Cardiac muscle cell (in vitro differentiated cells and primary cell): ENCODE measurements at places on chromosomes 6 and 20. TPM values are rescaled to one million over a fixed set of nuclear protein-coding genes. Genes with fewer than 3 reads are reported as not detected.
A peak's percentile ranks its signal among the peaks of the same experiment; 100 is the strongest.

The HLA-DQB1 gene
- 0.18 and 7.2 TPM in 2 replicates for total RNA-seq

The PPP1R14C gene
- total RNA-seq, result 104 and 106 TPM in 2 replicates

The BTBD9 gene
- 10.1 and 10.9 TPM in 2 replicates for total RNA-seq

The C6orf132 gene
- total RNA-seq, result 1.7 and 2.7 TPM in 2 replicates

The PRDM13 gene
- not detected in 2 replicates for total RNA-seq

The CNR1 gene
- total RNA-seq, result 0.28 and 0.39 TPM in 2 replicates

The PROKR2 gene
- total RNA-seq, result not detected in 2 replicates

The PNLDC1 gene
- 0.09 TPM in 1 of 2 replicates, not detected in the other for total RNA-seq

The SCRT2 gene
- not detected in 2 replicates for total RNA-seq

The SLC4A11 gene
- total RNA-seq, result 0.11 and 0.12 TPM in 2 replicates

The SCP2D1 gene
- total RNA-seq, result not detected in 2 replicates

DNA sequence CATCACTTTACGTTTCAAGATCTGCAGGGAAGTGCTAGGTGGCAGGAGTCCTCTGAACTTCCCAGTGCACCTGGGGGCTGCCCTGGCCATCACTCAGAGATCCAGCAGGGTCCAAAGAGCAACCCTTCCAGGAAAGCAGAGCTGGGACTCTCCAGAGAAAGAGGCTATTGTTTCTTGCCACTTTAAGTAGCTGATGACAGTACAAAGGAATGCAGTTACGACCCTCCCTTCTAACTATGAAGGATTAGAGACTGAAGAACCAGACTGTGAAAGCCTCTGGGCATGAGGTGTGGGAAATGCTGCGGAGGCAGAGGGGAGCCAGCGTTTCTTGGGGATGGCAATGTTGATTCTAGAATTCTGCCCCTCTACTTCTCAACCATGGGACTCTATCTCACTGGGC lies 189.1 kb upstream of the SUPT3H start:
- H3K4me3 ChIP-seq, result no peak overlapping the region
- peak; percentile 51 for DNase-seq
- no peaks in the 10 kb centered on the region for H3K36me3 ChIP-seq
- H3K4me1 ChIP-seq, result peaks cover 4% of the 10 kb centered on the region
- H3K27ac ChIP-seq, result no peak overlapping the region
- H3K27me3 ChIP-seq, result no peaks in the 10 kb centered on the region

DNA sequence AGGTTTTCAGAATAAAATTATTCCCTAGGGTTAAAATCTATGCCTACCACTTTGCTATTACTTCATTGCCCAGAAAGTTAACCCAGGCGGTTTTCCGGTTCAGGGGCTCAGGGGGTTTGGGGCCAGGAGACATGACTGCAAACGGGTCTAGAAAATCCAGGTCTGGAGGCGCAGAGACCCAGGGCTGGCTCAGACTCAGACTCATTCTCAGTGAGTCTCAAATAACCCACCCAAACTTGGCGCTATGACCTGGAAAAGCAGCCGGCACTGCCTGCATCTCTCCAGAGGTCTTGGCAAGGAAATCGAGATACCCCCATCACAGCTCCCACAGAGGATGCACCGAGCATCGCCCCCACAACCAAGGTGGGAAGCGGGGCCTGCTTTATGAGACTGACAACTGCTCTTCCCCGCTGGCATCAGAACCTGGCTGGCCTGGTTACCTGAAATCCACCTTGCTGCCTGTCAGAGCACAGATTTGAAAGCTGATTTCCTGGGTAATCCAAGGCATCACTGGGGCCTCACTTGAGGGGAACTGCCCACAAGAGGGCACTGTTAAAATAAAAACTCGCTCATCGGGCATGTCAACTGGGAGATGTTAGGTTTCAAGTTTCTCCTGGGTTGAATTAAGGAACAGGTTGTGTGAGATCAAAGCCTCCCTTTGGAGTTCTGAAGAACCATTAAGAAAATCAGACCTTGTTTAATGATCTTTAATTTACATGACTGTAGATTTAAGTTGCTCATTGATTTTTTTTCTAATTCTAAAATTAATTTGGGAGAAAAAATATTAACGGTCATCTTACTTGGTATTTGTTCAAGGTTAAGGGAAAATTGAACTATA lies 55.1 kb downstream of the KIF16B start:
- no peak overlapping the region for H3K27ac ChIP-seq
- H3K27me3 ChIP-seq, result no peaks in the 10 kb centered on the region
- DNase-seq, result peak; percentile 61
- no peaks in the 10 kb centered on the region for H3K4me1 ChIP-seq

DNA sequence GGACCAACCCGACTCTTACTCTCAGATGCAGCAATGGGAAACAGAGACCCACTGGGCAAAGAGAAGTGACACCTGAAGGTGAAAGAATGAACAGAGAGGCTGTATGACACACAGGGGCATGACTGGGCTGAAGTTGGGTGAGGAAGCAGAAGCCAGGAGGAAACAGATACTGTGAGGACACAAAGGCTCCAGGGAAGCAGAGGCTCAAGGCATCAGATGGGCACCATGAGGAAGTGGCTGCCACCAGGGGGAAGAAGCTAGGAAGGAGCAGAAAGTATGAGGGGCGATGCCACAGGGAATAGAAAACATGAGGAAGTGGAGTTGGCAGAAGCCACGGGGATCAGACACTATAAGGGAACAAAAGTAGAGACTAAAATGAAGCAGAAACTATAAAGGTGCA lies 30.9 kb upstream of the OCSTAMP start:
- DNase-seq, result no peak
- H3K27me3 ChIP-seq, result no peaks in the 10 kb centered on the region
- H3K4me3 ChIP-seq, result no peak overlapping the region

DNA sequence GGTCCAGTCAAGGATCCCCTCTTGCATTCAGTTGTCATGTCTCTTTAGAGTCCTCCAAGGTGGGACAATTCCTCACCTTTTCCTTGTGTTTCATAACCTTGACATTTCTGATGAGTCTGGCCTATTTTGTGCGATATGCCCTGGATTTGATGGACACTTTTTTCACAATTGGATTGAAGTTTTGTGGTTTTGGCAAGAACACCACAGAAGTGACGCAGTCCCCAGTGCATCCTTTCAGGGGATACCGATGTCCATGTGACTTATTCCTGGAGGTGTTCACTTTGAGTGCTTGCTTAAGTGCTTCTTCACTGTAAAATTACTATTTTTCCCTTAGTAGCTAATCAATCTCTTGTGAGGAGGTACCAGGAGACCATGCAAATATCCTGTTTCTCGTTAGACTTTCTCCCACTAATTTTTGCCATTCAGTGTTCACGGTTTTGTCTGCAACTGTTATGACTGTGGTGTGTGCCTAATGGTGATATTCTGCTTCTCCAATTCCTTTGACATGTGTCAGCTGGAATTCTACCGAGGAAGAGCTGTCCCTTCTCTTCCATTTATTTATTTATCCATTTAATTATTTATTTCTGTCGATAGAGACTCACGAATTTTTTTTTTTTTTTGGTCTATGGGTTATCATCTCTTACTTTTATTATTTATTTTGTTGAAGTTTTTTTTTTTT lies 30.8 kb downstream of the BPIFB4 start:
- H3K27ac ChIP-seq, result no peak overlapping the region
- no peaks in the 10 kb centered on the region for H3K27me3 ChIP-seq
- DNase-seq, result no peak
- H3K36me3 ChIP-seq, result no peaks in the 10 kb centered on the region

- H3K27me3 ChIP-seq, result peaks cover 24% of the 10 kb centered on the region
- no peak overlapping the region for H3K4me3 ChIP-seq
- H3K4me1 ChIP-seq, result no peaks in the 10 kb centered on the region
- H3K27ac ChIP-seq, result no peak overlapping the region
- no peak for DNase-seq
These were observed 81.7 kb downstream of the YTHDF1 start for GRCh38 chr20:63134201-63134612.

GRCh38 chr6:75085931-75086635 lies 119.8 kb downstream of the COL12A1 start:
- no peaks in the 10 kb centered on the region for H3K4me1 ChIP-seq
- no peak for DNase-seq
- H3K4me3 ChIP-seq, result no peak overlapping the region
- no peaks in the 10 kb centered on the region for H3K36me3 ChIP-seq

- H3K4me3 ChIP-seq, result no peak overlapping the region
- H3K36me3 ChIP-seq, result no peaks in the 10 kb centered on the region
These were observed 361.8 kb downstream of the QKI start for GRCh38 chr6:163776196-163776905.

- H3K4me1 ChIP-seq, result no peaks in the 10 kb centered on the region
- no peaks in the 10 kb centered on the region for H3K36me3 ChIP-seq
- no peak overlapping the region for H3K4me3 ChIP-seq
- H3K27ac ChIP-seq, result no peak overlapping the region
- no peak for DNase-seq
These were observed 699.1 kb downstream of the EPM2A start for GRCh38 chr6:145036236-145036635.

- H3K27ac ChIP-seq, result no peak within 1 kb of the TSS
- peaks cover 4% of the 10 kb centered on the region for H3K4me1 ChIP-seq
- H3K36me3 ChIP-seq, result no peaks in the 10 kb centered on the region
These were observed at the start of gene HLA-DOA for GRCh38 chr6:33008944-33009861. TSS of gene HLA-DOA (minus strand) at chr6:33009591.

- no peaks in the 10 kb centered on the region for H3K27me3 ChIP-seq
- H3K27ac ChIP-seq, result no peak overlapping the region
- no peak overlapping the region for H3K4me3 ChIP-seq
These were observed 134.9 kb downstream of the TMEM200A start for GRCh38 chr6:130500693-130501092.

GRCh38 chr6:106056746-106057390 lies 29.3 kb upstream of the PRDM1 start:
- no peak overlapping the region for H3K4me3 ChIP-seq
- H3K27me3 ChIP-seq, result peaks cover 19% of the 10 kb centered on the region
- no peak for DNase-seq
- no peak overlapping the region for H3K27ac ChIP-seq
- peaks cover 6% of the 10 kb centered on the region for H3K4me1 ChIP-seq

- DNase-seq, result no peak
- no peaks in the 10 kb centered on the region for H3K27me3 ChIP-seq
- H3K4me3 ChIP-seq, result no peak overlapping the region
- no peak overlapping the region for H3K27ac ChIP-seq
- peaks cover 65% of the 10 kb centered on the region for H3K36me3 ChIP-seq
- H3K4me1 ChIP-seq, result no peaks in the 10 kb centered on the region
These were observed 9.8 kb downstream of the CCND3 start for GRCh38 chr6:41931792-41932191.

DNA sequence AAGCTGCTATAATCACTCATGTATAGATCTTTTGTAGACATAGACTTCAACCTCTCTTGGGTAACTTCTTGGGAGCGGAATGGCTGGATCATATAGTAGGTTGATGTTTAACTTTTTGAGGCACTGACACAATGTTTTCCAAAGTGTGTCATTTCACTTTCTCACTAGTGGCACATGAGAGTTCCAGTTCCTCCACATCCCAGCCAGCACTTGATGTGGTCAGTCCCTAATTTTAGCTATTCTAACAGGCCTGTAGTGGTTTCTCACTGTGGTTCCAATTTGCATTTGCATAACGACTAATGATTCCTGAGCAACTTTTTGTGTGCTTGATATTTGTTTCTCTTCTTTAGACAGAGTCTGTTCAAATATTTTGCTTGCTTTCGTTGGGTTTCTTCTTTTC lies 221.3 kb downstream of the DLL1 start:
- no peaks in the 10 kb centered on the region for H3K27me3 ChIP-seq
- H3K4me3 ChIP-seq, result no peak overlapping the region
- DNase-seq, result no peak

DNA sequence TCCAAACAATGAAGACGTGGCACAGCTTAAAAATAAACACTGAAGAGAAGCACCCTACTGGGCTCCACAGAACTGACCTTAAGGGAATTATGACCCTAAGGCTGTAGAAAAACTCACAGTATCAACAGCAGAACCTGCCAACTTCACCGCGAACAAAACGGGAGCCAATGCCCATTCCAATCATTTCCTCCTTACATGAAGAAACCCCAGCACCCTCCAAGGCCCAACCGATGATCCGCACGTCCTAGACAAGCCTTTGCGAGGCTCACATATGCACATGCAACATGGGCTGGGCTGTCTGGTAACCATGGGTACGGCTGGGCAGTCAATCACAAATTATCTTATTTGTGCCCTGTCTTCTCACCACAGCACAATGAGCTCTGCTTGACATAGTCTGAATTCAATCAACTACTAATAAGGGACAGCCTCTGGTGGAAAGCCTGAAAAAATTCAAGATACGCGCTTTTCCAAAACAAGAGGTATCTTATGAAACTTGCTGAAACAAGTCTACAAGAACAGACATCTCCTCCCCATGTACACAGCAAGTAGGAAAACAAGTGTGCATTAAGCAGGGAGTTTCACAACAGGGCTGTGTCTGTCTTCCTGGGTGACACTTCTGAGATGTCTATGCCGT lies 1.7 kb downstream of the DIDO1 start:
- H3K4me3 ChIP-seq, result peak overlapping the region; percentile 97
- peak overlapping the region; percentile 98 for H3K27ac ChIP-seq
- peaks cover 37% of the 10 kb centered on the region for H3K4me1 ChIP-seq

DNA sequence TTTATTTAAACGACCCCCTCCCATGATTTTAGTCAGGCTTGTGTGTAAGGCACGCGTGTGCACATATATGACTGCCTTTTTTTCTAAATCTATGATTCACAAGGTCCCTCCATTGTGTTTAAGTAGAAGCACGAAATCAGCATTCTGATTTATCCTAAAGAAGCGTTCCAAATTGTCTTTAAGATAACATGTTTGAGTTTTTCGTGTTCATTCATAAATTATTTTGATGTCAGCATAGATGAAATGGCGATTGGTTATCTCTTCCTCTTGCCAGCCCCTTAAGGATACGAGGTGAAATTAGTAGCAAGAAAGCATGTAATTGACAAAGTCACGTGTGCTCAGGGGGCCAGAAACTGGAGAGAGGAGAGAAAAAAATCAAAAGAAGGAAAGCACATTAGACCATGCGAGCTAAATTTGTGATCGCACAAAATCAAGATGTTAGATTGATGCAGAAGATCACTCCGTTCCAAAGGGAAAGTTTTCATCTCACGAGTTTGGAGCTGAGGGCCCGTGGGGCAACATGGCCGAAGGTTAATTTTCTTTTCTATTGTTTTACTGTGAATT lies at the start of gene LIN28B:
Gene LIN28B (plus strand): TSS at position 377 of the 564 bp plus-strand sequence. CDS start 144 bp downstream, at position 521.
- H3K27me3 ChIP-seq, result no peaks in the 10 kb centered on the region
- H3K27ac ChIP-seq, result peak within 1 kb of the TSS; percentile 87
- peaks cover 28% of the 10 kb centered on the region for H3K4me1 ChIP-seq
- no peak for DNase-seq
- H3K36me3 ChIP-seq, result peaks cover 3% of the 10 kb centered on the region

DNA sequence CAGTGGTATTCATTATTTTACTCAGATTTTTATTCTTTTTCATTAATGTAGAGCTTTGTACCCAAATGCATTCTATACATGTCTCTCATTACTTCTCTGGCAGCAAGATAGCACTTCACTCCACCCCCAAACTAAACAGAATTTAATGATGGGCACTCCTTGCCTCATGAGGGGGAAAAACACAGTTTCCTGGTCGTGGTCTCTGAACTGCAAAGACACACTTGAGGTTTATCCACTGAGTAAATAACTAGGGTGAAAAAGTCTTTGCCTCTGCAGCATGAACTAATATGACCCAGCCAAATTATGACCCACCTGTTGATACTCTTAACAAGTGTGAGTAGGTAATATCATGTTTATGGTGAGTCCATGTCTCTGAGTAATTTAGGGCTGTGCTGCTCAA lies 785.2 kb upstream of the FLRT3 start:
- no peak overlapping the region for H3K4me3 ChIP-seq
- H3K36me3 ChIP-seq, result no peaks in the 10 kb centered on the region
- no peaks in the 10 kb centered on the region for H3K27me3 ChIP-seq

- no peaks in the 10 kb centered on the region for H3K27me3 ChIP-seq
- H3K4me1 ChIP-seq, result no peaks in the 10 kb centered on the region
- no peak overlapping the region for H3K4me3 ChIP-seq
- DNase-seq, result no peak
These were observed 26.9 kb downstream of the ARMC2 start for GRCh38 chr6:108875161-108875555.

GRCh38 chr6:93343476-93343875 lies 75.9 kb downstream of the EPHA7 start:
- H3K4me1 ChIP-seq, result no peaks in the 10 kb centered on the region
- H3K36me3 ChIP-seq, result no peaks in the 10 kb centered on the region
- DNase-seq, result no peak
- H3K27me3 ChIP-seq, result no peaks in the 10 kb centered on the region
- H3K27ac ChIP-seq, result no peak overlapping the region
